ENCODE measurements at places on chromosomes 12 and 14. TPM values are rescaled to one million over a fixed set of nuclear protein-coding genes. Genes with fewer than 3 reads are reported as not detected.

DNA sequence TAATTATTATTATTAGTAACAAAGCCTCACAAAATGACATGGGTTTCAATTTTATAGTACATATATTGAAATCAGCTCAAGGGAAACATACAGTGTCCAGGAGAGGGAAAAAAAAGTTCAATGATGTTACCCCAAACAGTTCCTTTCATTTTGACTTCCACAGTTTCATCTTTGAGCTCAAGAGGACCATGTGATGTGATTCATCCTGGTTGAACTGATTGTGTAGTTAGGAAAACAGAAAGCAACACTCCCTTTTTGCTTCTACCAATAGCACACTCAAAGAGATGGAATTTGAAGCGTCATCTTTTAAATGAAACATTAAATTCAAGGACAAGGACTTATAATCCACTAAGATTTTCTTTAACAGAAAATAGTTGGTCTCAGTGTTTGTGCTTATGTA is 461.0 kb downstream of the FOXG1 start:
- no peaks in the 10 kb centered on the region for H3K36me3 ChIP-seq
- H3K4me3 ChIP-seq: no peak overlapping the region
- no peak for DNase-seq

DNA sequence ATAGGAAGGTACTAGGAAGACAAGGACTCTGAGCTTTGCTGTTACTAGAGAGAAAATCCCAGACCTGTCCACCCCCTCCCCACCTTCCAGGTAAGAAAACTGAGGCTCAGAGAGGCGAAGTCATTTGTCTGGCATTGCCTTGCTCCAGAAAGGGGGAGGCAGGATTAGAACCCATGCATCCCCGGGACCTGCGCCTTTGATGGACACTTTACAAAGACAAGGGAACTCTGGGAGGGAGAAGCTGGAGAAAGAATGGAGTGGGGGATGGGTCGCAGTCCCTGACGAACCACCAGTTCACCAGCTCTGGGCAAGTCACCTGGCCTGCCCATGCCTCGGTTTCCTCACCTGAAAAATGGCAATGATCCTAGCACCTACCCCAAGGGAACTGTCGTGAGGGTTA is 10.8 kb downstream of the TRPV4 start:
- no peak overlapping the region for H3K4me3 ChIP-seq
- no peaks in the 10 kb centered on the region for H3K4me1 ChIP-seq
- H3K27me3 ChIP-seq: no peaks in the 10 kb centered on the region
- no peak overlapping the region for H3K27ac ChIP-seq

DNA sequence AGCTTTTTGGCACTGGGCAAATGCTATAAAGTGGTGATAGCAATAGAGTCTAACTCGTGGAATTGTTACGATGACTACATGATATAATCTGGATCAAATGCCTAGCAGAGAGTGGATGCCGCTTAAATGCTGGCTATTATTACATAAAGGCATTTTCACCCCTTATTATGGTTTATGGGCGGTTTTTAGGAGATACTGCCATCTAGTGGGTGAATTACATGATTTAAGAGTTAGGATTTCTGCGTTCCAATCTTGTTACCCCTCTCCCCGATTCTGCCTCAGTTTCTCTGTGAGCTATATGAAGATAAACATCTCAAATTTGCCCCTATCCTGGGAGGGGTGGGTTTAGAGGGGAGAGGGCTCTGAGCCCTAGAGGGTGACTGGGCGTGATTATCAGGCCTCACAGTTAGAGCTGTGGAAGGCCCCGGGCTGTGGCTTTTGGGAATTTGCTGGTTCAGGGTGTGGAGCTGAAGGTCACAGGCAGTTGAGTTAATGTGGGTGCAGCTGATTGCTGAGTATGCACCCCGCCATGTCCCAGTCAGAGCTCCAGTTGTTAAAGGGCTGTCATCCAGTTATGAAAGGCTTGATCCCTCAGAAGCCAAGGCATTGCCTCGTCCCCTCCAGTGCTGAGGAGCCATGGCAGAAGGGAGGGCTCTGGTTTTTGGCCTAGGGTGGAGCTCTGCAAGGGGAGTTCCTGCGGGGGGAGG is 14.4 kb downstream of the CLSTN3 start:
- no peak overlapping the region for H3K27ac ChIP-seq
- H3K4me3 ChIP-seq: no peak overlapping the region
- no peaks in the 10 kb centered on the region for H3K27me3 ChIP-seq

- no peak overlapping the region for H3K4me3 ChIP-seq
- no peaks in the 10 kb centered on the region for H3K36me3 ChIP-seq
- no peaks in the 10 kb centered on the region for H3K27me3 ChIP-seq
- H3K27ac ChIP-seq: no peak overlapping the region
Measured at GRCh38 chr12:115506822-115507559, 770.5 kb downstream of the MED13L start.

DNA sequence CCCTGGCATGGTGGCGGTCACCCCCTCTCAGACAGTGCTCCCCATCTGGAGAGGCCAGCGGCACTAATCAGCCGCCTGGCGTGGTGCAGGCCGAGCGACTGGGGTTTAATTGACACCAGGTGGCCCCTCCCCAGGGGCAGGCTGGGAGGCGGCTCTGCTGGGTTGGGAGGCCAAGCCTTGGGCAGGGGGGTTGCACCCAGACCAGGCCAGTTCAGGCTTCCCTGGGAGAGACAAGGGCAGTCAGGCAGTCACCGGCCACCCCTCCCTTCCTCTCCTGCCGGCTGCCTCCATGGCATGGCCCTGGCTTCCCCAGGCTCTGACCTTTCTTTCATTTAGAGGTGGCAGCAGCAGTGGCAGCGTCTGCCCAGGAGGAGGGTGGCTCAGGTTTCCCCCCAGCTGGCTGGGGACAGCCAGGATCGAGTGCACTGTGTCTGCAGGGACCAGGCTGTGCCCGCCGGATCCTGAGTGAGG is 78.1 kb upstream of the NOS1 start:
- H3K27ac ChIP-seq: no peak overlapping the region
- no peak overlapping the region for H3K4me3 ChIP-seq
- no peaks in the 10 kb centered on the region for H3K27me3 ChIP-seq
- no peaks in the 10 kb centered on the region for H3K4me1 ChIP-seq
- DNase-seq: no peak
- H3K36me3 ChIP-seq: no peaks in the 10 kb centered on the region

DNA sequence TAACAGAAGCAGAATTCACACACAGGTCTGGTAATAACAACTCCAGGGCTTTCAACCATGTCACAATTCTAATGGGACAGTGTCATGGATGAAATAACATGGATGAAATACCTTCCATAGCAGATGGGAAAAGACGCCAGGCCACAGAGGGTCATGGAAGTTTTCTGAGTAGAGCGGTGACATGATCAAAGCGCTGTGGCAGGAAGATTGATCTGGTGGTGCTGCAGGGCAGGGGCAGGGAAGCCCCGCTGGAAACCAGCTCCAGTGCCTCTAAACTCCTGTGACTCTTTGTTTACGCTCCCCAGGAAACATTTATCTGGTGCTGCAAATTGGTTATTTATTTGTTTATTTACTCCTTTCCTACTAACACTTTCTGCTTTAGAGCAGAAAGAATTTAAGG is 108.3 kb upstream of the HMGA2 start:
- H3K36me3 ChIP-seq: no peaks in the 10 kb centered on the region
- DNase-seq: no peak
- H3K27ac ChIP-seq: no peak overlapping the region
- H3K4me3 ChIP-seq: no peak overlapping the region
- H3K4me1 ChIP-seq: no peaks in the 10 kb centered on the region

DNA sequence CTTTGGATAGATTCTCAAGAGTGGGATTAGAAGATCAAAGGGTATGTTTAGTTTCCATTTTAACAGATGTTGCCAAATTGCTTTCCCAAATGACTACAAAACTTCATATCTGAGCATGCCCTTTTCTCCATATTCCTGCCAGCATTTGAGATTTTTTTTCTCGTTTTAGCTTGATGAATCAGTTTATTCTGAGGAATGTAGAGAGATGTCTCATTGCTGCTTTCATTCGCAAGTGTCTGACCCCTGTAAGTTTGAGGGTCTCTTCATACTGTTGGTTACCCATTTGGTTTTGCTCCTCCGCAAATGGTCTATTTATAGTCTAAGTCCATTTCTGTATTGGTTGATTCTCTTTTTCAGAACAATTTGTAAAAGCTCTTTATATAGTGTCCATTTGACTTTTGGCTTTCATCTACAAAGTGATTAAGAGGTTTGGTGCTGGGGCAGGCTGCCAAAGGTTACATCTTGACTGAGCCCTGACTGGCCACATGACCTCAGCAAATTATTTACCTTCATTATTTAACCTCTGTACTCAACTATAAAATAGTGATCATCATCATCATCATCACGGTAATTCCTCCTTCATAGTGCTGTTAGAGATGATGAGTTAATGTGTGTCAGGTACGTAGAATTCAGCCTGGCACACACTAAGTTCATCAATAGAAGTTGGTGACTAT is 33.6 kb downstream of the HCAR2 start:
- no peak for DNase-seq
- no peak overlapping the region for H3K27ac ChIP-seq
- H3K36me3 ChIP-seq: no peaks in the 10 kb centered on the region
- H3K4me3 ChIP-seq: no peak overlapping the region

- H3K27ac ChIP-seq: peak overlapping the region; percentile 21
- H3K36me3 ChIP-seq: no peaks in the 10 kb centered on the region
- no peaks in the 10 kb centered on the region for H3K27me3 ChIP-seq
- DNase-seq: no peak
- no peak overlapping the region for H3K4me3 ChIP-seq
Measured at GRCh38 chr12:89947437-89948270, 239.0 kb upstream of the ATP2B1 start.

GRCh38 chr14:79011091-79011919 is 841.1 kb downstream of the NRXN3 start:
- no peak for DNase-seq
- no peaks in the 10 kb centered on the region for H3K36me3 ChIP-seq
- no peaks in the 10 kb centered on the region for H3K4me1 ChIP-seq

DNA sequence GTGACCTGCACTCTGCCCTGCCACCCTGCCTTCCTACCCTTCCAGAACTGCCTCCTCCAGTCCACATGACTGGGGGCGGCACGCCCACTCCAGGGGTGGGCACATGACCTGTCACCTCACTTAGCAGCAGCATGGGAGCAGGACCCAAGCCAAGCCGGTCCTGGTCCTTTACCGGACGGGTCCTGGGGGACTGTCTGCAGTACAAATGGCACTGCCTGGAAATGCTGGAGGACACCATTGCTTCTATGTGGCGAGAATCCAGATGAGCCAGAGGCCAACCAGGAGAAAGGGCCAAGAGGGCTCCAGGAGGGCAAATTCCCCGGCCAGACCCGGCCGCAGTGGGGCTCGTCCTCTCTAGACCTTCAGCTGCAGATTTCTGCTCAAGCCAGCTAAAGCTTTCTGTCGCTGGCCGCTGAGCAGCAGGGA is 33.1 kb downstream of the ITPK1 start:
- no peaks in the 10 kb centered on the region for H3K36me3 ChIP-seq
- H3K4me3 ChIP-seq: no peak overlapping the region
- no peak for DNase-seq
- peaks cover 66% of the 10 kb centered on the region for H3K4me1 ChIP-seq

- no peaks in the 10 kb centered on the region for H3K27me3 ChIP-seq
- H3K27ac ChIP-seq: no peak overlapping the region
- no peak for DNase-seq
Measured at GRCh38 chr12:5872745-5873144, 72.3 kb downstream of the ANO2 start.

DNA sequence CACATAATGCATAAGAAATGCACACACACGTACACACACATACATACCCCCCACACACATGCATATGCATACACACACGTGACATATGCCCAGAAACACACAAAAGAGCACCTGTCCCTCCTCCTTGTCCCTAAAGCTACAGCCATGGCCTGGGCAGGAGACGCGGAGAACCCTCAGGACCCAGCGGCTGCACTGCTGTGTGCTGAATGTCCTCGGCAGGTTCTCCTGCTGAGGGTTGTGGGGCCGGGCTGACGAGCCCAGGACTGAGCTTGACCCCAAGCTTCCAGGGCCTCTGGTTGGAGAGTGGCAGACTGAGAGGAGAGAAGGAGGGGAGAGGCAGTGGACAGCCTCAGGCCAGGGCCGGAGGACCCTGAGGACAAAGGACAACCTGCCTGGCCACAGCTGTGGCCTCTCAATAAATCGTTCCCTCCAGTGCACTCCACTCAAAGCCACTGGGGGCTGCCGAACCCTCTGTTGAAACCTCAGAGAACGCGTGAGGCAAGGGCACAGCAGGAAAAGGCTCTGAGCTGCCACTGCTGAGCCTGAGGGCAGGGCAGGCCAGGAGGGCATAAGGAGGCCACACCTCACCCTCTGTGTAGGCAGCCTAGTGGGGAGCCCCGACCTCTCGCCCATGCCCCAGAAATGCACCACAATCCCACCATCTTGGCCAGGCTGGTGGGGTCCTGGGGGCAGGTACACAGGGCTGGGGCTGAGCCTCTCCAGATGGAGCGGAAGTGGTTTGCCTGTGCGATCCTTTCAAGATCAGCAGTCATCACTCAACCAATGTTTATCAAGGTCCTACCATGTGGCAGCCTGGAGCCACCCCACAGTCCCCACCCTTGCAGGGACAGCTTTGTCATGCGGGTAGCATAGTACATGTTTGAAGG is 3.1 kb downstream of the CACNA2D4 start:
- H3K36me3 ChIP-seq: no peaks in the 10 kb centered on the region
- H3K27ac ChIP-seq: no peak overlapping the region
- peak; percentile 71 for DNase-seq
- H3K4me3 ChIP-seq: no peak overlapping the region
- no peaks in the 10 kb centered on the region for H3K27me3 ChIP-seq
- H3K4me1 ChIP-seq: peaks cover 11% of the 10 kb centered on the region

DNA sequence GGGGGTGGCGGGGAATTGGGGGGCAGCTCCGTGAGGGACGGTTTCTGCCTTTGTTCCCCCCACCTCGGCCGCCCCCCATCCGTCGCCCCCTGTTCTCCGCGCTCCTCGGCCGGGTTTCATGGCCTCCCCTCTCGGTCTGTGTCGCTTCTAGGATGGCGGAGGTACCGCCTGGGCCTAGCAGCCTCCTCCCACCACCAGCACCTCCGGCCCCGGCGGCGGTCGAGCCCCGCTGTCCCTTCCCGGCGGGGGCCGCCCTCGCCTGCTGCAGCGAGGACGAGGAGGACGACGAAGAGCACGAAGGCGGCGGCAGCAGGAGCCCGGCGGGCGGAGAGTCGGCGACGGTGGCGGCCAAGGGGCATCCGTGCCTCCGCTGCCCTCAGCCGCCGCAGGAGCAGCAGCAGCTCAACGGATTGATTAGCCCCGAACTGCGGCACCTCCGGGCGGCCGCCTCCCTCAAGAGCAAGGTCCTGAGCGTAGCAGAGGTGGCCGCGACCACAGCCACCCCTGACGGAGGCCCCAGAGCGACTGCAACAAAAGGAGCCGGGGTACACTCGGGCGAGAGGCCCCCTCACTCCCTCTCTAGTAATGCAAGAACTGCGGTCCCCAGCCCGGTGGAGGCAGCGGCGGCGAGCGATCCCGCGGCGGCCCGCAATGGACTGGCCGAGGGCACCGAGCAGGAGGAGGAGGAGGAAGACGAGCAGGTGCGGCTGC is 575 bp downstream of the NAA30 start:
- no peaks in the 10 kb centered on the region for H3K27me3 ChIP-seq
- H3K27ac ChIP-seq: peak overlapping the region; percentile 95
- no peaks in the 10 kb centered on the region for H3K36me3 ChIP-seq
- DNase-seq: peak; percentile 92
- H3K4me1 ChIP-seq: peaks cover 52% of the 10 kb centered on the region

- H3K27me3 ChIP-seq: no peaks in the 10 kb centered on the region
- no peaks in the 10 kb centered on the region for H3K4me1 ChIP-seq
- H3K4me3 ChIP-seq: no peak overlapping the region
- H3K27ac ChIP-seq: no peak overlapping the region
Measured at GRCh38 chr14:63191211-63191610, 13.0 kb upstream of the RHOJ start.

ASIC1 gene
- polyA plus RNA-seq: 0.22 TPM

TSFM gene
- 38.2 TPM for polyA plus RNA-seq

LHX5 gene
- polyA plus RNA-seq: not detected

LPAR5 gene
- polyA plus RNA-seq: 10.9 TPM

PLEKHH1 gene
- 0.56 TPM for polyA plus RNA-seq

C14orf132 gene
- polyA plus RNA-seq: 1.8 TPM

KRT74 gene
- not detected for polyA plus RNA-seq

TMBIM4 gene
- polyA plus RNA-seq: 93.4 TPM

CMA1 gene
- polyA plus RNA-seq: 0.09 TPM

PRIM1 gene
- polyA plus RNA-seq: 10.0 TPM

FBLN5 gene
- 48.2 TPM for polyA plus RNA-seq
